ENCODE measurements at places on chromosomes 7 and 10.

- DNase-seq: no peak
These were observed 108.9 kb downstream of the IPMK start for GRCh38 chr10:58158806-58159205.

DNA sequence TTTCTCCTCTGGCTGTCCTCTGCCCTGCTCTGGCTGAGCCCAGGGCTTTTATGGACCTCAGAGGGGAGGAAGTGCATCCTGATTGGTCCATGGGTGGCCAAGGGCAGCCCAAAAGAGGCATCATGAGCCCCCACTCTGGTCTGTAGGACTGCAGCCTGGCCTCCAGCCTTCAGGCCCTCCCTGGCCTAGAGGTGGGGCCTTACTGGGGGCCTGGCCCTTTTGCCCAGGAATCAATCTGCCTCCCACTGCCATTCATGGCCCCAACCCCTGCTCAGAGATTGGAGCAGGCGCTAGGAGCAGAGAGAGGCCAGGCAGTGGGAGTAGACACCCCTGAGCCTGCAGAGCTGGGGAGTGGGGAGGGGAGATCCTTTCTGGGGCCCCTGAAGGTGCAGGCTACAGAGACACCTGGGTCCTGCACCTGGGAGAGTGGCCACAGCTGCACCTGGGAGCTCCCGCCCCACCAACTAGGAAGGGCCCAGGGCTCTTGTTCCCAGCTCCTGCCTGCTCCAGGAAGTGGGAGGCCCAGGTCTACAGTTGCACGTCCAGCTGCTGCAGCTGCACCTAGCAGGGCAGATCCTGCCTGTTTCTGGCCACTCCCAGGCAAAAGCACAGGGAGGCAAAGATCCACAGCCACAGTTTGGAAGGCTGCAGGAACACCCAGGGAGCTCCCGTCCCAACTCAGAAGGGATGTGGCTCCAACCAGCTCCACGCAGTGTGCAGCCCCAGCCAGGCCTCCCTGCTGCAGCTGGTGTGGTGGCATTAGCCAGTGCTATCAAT, 6.4 kb upstream of the DYNC2I1 start:
- DNase-seq: no peak

- DNase-seq: no peak
These were observed 135.1 kb downstream of the VPS50 start for GRCh38 chr7:93367254-93367653.

DNA sequence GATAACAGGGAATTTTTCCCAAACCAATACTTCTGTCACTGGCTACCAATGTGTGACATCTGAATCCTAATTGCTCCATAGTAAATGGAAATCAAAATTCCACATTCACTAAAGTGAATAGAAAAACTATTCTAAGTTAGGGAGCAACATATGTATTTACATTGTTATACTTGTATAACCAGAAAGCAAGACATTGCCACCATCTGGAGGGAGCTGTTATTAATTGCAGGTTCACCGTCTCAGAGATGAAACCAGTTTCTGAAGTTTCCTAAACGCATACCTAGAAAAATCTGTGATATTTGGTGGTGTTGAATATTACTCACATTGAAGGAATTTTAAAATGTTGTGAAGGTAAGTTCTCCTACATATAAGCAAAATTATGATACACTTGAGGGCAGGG, 390.1 kb downstream of the NXPH1 start:
- DNase-seq: no peak

DNA sequence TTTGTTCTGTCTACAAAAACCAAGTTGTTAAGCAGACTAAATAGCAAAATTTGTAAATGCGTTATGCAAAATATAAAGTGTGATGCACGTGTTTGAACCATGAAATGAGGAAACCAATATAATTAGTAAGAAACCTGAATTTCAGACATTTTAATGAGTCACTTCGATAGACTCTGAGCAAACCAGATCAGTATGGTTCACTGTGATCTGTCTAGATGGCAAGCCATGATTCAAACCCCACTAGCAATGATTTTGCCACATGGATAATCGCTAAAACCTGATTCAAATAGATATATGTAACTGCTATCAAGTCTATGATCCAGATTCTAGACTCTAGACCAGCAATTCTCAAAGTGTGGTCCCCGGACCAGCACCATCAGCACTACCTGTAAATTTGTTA, 24.8 kb downstream of the ZC3HAV1 start:
- DNase-seq: no peak

GRCh38 chr7:55043691-55044370, 25.0 kb downstream of the EGFR start:
- no peak for DNase-seq

GRCh38 chr7:47804767-47805545, 143.3 kb downstream of the PKD1L1 start:
- DNase-seq: no peak

- no peak for DNase-seq
These were observed 5.7 kb upstream of the GOT1 start for GRCh38 chr10:99435986-99436638.

- DNase-seq: no peak
These were observed 16.2 kb downstream of the PLXNA4 start for GRCh38 chr7:132560105-132560504.

DNA sequence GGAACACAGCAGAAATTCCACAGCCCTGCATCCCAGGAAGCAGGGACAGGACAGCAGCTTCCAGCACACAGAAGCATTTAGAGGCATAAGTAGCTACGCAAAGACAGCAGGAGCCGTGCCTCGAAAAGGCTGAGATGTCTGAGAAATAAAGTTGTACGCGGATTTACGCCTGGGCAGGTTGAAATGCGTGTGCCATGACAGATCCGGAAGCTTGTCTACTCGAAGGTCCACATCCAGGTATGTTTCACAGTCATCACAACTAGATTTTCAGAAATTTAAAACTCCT, 26.1 kb downstream of the DIP2C start:
- no peak for DNase-seq

GRCh38 chr10:34252111-34252510, 563.0 kb downstream of the PARD3 start:
- DNase-seq: no peak

GRCh38 chr7:115059321-115059720, 137.4 kb downstream of the MDFIC start:
- DNase-seq: no peak

- no peak for DNase-seq
These were observed 73.9 kb downstream of the AGMO start for GRCh38 chr7:15487896-15488295.

- no peak for DNase-seq
These were observed 330.8 kb downstream of the PTEN start for GRCh38 chr10:88194041-88194887.

- no peak for DNase-seq
These were observed 2.6 kb upstream of the COX19 start for GRCh38 chr7:978049-978346.

- DNase-seq: no peak
These were observed 20.3 kb downstream of the SLC29A4 start for GRCh38 chr7:5303061-5303460.

DNA sequence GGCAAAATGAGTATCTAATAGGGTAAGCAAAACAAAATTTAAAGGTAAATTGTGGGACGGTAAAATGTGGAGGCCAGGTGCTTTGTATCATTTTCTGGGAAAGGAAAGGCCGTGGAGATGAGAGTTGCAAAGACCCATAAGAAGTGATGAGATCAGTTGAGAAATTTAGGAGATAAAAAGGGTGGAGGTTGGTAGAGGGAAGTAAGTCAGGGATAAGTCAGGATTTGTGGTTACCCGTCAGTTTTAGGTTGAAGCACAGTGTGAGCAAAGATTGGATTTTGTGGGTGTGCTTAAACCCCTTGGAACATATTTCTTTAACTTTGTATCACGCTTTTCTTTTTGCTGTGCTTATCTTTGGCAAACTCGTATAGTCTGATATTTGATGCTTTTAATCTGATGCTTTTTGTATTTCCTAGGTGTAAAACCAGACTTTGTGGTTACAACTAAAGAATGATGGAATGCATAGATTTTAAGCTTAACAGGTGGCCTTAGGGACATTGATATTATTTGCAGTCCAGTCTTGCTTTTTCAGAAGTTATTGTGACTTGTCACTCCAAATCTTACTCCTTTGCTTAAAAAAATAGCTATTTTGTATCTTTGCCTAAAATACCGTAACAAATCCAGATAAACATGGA, 1.2 kb downstream of the BTRC start:
- DNase-seq: no peak

GRCh38 chr10:129253161-129253864, 213.7 kb upstream of the MGMT start:
- no peak for DNase-seq

- DNase-seq: no peak
These were observed 373.5 kb downstream of the KCNMA1 start for GRCh38 chr10:77264107-77264506.

DNA sequence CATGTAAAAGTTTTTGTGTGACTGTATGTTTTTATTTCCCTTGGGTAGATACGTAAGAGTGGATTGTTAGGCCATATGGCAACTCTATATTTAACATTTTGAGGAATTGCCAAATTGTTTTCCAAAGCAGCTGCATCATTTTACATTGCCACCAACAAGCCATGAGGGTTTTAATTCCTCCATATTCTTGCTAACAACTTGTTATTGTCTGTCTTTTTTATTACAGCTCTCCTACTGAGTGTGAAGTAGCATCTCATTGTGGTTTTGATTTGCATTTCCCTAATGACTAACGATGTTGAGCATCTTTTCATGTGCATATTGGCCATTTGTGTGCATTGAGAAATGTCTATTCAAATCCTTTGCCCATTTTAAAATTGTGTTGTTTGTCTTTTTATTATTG, 94.9 kb downstream of the CARD11 start:
- no peak for DNase-seq

DNA sequence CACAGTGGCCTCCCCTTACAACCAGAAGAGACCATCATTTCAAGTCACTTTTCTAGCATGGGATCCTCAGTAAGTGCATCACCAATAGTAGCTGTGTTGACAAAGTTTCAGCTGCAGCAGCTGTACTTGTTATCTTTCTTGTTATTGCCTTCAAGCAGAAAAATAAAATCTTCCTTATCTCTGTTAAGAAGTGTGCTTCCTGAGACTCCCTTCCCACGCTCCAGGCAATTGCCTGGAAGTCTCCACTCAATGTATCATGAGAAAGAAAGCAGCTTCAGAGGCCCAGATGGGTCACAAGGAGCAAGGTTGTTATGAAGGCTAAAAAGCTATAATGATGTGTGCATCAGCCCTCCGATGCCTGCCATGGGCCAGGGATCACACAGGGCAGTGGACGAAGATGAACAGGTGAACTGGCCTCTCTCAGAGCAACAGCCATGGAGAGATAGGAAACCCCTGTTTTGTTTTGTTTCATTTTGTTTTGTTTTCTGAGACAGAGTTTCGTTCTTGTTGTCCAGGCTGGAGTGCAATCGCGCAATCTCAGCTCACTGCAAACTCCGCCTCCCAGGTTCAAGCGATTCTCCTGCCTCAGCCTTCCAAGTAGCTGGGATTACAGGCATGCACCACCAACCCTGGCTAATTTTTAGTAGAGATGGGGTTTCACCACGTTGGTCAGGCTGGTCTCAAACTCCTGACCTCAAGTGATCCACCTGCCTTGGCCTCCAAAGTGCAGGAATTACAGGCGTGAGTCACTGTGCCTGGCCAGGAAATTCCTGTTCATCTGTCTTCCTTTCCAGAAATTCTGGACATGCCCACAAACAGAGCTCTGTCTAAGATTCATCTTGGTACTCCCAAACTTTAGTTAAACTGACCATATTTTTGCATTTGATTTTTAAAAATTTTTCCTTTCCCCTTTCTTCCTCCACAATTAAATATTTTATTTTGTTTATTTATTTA, 340.5 kb downstream of the TNS3 start:
- no peak for DNase-seq

DNA sequence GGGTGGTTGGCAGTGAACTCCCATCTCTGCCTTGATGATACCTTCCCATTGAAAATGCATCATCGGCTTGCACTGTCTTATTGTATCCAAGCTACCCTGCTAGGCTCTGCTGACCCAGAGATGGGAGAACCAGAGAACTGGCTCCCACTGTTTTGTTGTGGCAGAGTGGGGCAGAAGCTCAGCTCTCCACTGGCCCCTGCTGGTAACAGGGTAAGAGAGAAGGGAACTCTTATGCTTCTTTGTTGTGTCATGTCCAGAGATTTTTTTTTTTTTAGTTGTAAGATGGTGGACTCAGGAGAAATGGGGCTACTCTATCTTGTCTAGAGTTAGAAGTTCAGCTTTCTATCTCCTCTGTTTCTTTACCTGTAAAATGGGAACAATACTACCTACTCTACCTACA, 100.5 kb upstream of the SDK1 start:
- DNase-seq: no peak

- no peak for DNase-seq
These were observed 53.9 kb downstream of the PRTFDC1 start for GRCh38 chr10:24898501-24898900.

DNA sequence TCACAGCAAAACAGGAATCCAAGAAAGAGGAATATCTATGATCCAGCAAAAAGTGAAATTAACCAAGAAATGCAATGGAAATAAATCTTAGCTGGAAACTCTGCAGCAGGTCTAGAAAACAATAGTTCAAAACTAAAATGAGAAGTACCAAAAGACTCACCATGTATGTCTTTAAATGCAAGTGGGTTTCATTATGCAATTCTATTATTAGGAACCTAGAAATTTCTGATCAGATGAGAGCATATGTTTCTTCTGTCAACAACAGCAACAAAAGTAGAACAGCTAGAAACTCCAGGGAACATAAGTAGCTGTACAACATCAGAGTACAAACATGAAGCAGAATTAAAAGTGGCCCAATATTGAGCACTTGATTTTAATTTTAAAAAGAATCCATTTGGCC, 304.0 kb downstream of the ARHGAP12 start:
- no peak for DNase-seq

- no peak for DNase-seq
These were observed 556.5 kb upstream of the LRRN3 start for GRCh38 chr7:110534241-110534931.

GRCh38 chr10:14349081-14349480, 18.4 kb upstream of the FRMD4A start:
- DNase-seq: no peak

DNA sequence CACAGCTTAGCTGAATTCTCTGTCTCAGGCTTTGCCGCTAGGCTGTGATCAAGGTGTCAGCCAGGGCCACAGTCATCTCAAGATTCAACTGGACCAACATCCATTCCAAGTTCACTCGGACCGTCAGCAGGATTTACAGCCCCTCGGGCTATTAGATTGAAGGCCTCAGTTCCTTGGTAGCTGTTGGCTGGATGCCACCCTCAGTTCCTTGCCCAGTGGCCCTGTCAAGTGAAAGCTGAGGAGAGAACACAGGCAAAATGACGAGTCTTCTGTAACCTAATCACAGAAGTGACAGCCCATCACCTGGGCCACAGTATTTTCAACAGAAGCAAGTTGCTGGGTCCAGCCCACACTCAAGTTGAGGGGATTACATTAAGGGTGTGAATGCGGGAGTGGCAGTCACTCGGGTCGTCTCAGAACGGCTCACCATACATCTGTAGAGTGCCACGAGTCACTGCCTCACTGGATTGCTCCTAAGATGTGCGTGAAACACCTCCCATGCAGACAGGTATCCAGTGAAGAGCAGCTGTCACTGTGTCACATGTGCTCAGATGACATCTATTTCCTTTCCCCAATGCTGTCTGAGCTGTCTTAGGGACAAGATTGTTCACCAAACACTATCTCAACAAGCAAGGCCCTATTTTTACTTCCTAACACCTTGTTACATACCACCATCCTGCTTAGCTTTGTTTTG, 78.9 kb upstream of the PRLHR start:
- no peak for DNase-seq

Data from stimulated activated CD4-positive, alpha-beta T cell treated with anti-CD3 and anti-CD28 coated beads, Interleukin-15, amount 100 ng/mL, for 1 hour (primary cell).